AG20443 (cell line): ENCODE measurements at places on chromosomes 7 and 10.
A peak's percentile ranks its signal among the peaks of the same experiment; 100 is the strongest.

DNA sequence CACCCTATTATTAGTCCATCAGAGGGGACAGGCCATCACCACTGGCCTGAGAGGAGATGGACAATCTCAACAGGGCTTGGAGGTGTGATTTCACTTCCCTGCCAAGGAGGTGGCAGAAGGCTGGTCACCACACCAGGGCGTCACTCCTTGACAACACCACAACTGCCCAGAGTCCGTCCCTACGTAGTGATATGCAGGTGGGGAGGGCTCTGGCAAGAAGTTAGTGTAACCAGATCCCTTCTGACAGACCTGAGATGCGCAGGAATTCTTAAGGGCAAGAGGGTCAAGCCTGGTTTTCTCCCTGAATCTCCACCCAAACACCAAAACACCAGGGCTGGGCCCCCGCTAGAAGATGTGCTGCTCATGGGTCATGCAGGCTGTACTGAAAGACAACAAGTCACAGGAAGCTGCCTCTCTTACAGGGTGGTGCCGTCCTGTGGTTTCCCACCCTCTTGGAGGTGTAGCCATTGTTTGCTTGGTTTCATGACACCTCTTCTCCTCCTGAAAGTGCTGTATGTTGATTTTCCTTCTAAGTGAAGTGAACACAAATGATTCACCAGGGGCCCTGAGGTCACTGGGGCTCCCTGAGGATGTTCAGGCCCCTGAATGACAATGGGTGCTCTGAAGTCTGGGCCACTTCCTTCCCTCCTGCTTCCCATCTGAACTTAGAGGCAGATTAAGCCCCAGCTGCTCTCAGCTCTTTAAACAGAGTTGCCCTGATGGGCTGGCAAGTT, 27.1 kb downstream of the ATXN7L1 start:
- DNase-seq = no peak

DNA sequence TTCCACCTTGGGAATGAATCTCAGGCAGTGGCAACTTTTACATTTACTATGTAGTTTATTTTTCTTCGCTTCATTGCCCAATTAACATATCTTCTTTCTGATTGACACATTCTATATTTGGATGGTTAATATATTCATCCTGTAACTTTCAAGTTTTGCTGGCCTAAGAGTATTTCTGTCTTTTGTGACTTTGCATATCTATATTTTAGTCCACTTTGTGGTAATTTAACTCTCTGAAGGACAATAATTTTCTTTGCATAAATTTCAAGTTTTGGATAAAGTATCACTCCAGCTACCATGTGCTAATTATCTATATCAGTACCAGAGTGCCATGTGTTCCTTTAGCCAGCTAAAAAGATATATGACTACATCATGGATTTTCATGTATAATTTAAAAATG, 151.5 kb upstream of the KAT6B start:
- DNase-seq = no peak

DNA sequence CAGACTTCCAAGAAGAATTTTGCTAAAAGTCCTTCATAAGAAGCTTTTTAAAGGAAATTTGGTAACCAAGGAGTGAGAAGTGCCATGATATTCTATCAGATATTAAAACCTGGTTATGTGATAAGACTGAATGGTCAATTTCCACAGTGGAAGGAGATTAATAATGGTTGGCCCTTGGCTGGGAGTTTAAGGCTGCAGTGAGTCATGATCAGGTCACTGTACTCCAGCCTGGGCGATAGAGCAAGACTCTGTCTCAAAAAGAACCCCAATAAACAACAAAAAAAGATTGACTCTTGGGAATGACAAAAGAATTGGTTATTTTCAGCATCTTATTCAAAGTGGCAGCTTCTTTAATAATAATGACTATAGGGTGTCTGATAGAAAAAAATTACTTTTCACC, 37.2 kb downstream of the EXOC4 start:
- no peak for DNase-seq

- peak; percentile 42 for DNase-seq
Observed at GRCh38 chr7:79452495-79453265, 787 bp downstream of the MAGI2 start.

- DNase-seq = no peak
Observed at GRCh38 chr10:104216631-104217030, 15.5 kb downstream of the CFAP43 start.

GRCh38 chr10:112374724-112375541, 1.0 kb downstream of the ACSL5 start:
- DNase-seq = no peak

DNA sequence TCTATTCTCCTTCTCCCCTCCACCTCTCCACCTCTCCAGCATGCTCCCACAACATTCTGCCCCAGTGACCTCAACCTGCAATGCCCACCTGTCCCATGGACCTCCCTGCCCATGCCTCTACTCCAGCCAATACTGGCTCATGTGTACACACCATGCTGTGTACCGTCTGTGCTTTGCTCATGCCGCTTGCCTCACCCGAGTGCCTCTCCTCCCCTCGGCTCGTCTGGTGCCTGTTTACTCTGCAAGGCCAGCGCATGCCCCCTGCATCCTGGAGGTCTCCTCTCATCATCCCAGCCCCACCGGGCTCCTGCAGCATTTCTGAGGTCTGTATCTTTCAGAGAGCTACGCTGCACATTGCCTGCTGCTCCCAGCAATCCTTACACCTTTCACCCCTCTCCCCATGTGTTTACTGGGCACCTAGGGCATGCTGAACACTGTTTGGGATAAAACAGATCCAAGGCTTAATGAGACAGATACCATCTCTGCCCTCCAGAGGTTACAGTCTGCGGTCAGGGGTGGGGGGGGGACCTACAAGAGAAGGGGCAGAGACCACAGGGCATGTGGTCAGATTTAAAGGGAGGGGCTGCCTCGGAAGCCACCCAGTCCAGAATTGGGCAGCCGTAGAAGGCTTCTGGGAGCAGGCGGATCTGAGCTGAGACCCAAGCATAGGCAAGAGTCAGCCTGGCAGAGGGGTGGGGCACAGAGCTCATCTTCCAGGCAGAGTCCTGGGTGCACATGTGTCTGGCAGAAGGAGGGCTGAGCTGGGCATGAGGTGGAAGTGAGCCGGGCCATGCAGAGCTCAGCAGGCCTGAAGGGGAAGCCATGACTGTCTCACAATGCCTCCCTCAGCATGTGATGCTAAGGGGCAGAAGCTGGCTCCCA, 29.6 kb upstream of the PSAP start:
- no peak for DNase-seq

DNA sequence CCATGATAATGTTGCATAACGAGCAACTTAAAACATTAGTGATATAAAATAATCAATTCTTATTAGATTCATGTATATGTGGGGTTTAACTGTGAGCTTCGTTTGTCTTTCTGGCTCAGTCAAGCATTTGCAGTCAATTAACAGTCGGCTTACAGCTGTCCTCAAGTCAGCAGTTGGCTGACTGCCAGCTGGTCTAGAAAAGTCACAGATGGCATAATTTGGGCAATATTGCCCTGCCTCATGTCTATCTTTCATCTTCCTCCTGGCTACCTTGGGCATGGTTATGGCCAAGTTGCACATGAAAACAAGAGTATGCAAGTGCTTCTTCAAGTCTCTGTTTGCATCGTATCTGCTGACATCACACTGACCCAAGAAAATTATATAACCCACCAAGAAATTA, 186.1 kb upstream of the ZWINT start:
- no peak for DNase-seq

- DNase-seq = peak; percentile 6
Observed at GRCh38 chr7:13257661-13258060, 570.2 kb downstream of the ARL4A start.

GRCh38 chr10:90308223-90308622, 549.6 kb downstream of the HTR7 start:
- no peak for DNase-seq

- no peak for DNase-seq
Observed at GRCh38 chr7:52540041-52540440, 495.4 kb upstream of the POM121L12 start.

DNA sequence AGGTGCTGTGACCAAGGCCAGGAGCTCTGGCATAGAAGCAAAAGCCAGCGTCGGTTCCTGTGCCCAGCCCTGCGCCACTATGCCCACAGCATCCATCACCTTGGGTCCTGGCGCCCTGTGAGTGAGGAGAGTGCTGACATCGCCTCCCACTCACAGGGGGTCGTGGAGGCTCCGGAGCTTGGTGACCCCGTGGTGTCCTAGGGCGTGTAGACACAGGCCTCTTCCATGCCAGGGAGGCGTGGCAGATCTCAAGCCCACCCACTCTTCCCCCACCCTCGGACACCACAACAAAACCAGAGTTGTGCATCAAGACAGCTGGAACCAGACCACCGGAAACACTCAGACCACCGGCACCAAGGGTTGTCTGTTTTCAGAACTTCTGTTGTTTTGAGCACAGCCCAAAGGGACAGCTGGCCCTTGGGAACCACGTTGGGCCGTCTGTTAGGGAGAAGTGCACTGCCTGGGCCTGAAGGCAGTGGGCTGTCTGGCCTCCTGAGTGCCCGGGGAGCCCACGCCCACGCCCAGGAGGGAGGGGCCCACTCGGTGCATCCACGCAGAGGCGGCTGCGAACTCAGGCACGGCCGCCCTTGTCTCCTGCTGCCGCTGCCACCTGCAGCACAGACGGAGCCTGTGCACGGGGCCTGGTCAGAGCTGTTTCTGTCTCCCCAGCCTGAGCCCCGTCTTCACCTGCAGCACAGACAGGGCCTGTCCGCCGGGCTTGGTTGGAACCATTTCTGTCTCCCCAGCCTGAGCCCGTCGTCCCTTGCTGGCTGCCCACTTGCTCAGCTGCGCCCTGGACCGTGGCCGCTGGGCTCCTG, 106.3 kb downstream of the INPP5A start:
- DNase-seq = no peak

DNA sequence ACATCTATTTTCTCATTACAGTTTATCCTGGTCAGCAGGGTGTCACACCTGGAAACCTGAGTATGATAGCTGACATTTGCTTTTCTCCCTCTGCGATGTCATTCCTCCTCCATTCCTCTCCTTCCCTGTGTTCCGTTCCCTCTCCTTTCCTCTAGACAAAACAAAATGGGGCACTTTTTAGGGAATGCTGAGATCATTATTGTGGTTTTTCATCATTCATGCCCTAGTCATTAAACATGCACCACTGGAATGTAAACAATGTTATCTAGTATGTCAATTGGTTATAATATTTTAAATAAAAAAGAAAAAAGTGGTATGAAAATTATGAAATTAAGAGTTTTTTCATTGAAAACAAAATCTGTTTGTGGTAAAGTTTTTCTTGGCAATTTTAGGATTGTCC, 132.6 kb downstream of the MAPK8 start:
- DNase-seq = peak; percentile 79
